ENCODE measurements at places on chromosomes 7 and 10.

- no peak for DNase-seq
Observed at GRCh38 chr7:128311013-128311412, 32.7 kb downstream of the RBM28 start.

DNA sequence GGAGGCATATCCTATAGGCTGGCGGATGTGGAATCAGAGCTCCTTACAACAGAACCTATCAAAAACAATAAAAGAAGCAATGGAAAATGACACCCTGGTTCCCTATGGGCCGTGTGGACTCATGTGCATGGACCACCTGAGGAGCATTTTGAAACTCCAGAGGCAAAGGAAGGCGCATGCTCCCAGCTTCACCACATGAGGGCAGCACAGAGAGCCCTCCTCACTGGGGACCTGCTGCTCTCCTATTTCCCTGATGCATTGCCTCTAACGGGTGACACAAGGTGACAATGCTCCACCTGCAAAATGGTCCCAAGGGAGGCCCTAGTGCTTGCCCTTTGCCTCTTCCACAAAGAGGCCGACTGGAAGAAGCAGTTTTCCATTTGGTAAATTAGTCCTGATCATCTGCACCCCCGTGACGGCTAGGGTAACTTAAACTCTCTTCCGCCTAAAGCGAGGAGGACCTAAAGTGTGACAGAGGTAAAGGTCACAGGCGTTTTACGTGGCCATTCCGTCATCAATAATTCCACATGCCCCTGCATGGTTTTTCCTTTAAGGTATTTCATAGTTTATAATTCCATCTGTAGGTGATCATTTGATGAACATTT lies 67.7 kb downstream of the GPAM start:
- no peak for DNase-seq

GRCh38 chr10:112177247-112177646 lies 6.3 kb downstream of the GPAM start:
- DNase-seq: no peak

DNA sequence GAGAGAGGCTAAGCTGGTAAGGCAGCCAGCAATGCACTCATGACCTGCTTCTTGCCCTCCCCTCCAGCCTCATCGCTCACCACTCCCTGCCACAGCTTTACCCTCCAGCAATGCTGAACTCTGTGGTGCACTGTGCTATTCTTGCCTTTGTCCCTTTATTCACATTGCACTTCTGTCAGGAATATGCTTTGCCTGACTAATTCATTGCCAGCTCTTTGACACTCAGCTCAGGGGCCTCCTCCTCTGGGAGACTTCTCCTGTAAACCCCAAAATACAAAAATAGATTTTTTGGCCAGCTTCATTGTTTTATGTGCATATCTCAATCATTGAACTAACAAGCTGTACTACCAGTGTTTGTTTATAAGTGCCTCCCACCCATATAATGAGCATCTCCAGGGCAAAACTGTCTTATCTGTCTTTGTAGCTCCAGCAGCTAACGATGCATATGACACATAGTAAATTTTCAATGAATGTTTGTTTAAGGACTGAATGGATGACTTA lies 8.2 kb downstream of the CNNM1 start:
- DNase-seq: peak; percentile 25

DNA sequence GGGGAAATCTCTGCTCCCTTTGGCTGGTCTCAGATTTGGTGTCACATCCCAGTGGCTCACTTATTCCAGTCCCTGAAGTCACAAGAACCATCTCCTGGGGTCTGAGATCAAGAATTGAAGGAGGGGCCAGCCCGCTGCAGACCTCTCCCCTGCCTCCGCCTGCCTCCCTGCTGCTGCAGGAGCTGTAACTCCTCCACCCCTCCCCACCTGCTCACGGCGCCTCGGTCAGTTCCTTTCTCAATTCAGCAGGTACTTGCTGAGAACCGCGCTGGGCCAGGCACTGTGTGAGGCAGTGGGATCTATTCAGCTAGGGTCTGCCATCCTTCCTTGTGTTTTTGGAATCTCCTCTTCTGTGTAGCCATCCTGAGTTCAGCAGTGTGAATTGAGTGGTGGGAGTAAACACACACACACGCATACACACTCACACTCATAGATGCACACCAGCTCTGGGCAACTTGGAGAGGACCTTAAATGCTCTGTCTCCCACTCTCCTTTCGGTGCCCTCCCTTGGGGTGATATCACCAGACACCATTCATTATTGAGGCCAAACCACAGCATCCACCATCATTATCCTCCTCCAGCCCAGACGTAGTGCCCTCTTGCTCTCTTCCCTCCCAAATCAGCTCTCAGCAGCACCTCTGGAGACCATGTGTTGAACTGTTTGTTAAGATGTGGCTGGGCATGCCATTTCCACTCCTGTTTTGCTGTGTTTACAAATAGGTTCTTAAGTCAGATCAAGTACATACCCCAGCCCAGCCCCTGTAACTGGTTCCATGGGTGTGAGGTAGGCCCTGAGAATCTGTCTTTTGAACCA lies 22.0 kb upstream of the ANKRD2 start:
- DNase-seq: no peak

DNA sequence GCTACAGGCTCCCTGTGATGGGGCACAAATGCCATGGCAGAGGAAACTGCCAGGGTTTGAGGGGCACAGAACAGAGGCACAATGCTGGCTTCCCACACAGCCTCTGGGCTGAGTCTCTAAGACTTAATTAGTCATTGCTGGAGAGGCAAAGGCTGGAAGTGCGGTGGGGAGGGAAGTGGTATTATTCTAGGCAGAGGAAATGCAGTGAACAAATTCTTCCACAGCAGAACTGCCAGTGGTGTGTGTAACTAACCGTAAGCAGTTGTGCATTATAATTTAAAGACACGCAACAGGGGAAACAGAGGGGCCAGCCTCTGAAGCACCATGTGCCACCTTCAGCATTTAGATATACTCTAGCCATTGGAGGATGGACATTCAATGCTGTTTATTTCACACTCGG lies 12.8 kb downstream of the ICA1 start:
- no peak for DNase-seq

Measured in NCI-H226 (cell line).